Activated T-cell treated with anti-CD3 and anti-CD28 coated beads, Interleukin-2, amount 50 U/mL, for 24 hours (primary cell): ENCODE measurements at places on chromosomes 11 and 22.

- DNase-seq: no peak
These were observed 37.7 kb downstream of the POLD3 start for GRCh38 chr11:74630043-74630442.

DNA sequence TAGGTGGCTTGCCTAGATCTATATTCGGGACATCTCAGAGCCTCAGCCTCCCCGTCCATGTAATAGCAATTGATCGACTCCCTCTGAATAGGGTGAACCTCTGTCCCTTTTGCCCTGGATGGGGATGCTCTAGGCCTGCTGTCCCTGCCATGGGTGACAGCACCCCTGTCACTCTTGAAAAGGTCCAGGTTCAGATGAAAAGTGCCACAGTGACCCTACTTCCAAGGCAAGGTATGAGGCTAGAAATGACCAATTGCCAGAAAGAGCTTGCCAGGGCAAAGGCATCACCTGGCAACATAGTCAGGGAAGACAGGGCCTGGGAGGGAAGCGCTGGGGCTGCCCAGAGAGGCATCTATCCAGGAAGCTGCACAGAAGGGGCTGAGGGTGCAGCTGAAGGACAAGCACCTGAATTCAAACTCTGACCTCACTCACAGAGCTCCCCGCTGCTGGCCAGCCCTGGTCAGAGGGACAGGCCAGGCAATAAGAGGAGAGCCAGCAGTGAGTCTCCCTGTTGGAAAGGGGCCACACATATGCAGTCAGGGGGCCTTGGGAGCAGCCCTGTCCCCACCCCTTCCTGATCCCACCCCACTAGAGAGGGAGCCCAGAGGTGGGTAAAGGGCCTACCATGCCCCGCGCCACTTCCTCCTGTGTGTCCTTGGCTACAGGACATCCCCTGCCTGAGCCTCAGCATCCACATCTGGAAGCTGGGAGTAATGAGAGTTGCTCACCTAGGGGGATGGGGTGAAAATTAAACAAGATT lies 9.0 kb upstream of the APOBEC3A start:
- DNase-seq: peak; percentile 14

GRCh38 chr11:83156996-83157593 lies at the start of gene PCF11:
Gene PCF11, plus strand, starts transcription at chr11:83157131. Its CDS starts 309 bp downstream, at chr11:83157440.
- no peak for DNase-seq

DNA sequence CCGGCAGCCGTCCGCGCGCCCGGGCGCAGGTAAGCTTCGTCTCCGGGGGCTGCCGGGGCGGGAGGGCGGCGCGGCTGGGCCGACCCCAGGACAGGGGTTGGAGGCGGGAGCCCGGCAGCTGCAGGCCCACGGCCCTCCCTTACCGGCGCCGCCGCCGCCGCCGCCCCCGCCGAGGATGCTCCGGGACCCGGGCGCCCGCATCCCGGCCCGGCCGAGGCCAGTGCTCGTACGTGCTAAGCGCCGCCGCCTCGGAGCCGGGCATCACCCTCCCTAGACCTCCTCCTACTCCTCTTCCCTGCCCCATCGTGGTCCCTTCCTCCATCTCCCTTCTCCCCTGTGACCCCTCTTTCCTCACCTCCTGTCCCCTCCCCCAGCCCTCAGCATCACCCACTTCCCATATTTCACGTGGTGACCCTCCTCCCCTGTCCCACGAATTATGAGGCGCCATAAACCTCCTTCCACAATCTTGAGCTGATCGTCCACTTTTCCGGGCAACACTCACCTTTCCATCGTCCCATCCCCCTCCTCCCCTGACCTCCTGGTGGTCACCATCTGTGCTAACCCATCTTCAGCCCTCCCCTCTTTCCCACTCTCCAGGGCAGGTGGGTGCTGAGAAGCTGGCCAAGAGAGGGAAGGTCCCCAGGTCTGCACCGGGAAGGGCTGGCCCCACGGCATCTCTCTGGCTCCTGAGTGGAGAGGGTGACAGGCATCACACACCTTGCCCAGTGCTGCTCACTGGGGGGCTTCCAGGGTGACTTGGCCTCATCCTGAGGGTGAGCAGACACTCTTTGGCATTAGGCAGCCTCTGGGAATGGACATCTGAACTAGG lies 612 bp downstream of the ASPHD2 start:
- DNase-seq: no peak

GRCh38 chr11:59195586-59195985 lies 17.1 kb downstream of the MPEG1 start:
- no peak for DNase-seq

GRCh38 chr11:10303558-10304363 lies 1.1 kb upstream of the ADM start:
- DNase-seq: peak; percentile 59

- DNase-seq: peak; percentile 26
These were observed 39.9 kb downstream of the SGSM3 start for GRCh38 chr22:40410272-40410671.

- DNase-seq: no peak
These were observed 76.1 kb downstream of the SOX6 start for GRCh38 chr11:16280256-16280682.

GRCh38 chr11:10646681-10647355 lies 46.7 kb downstream of the IRAG1 start:
- no peak for DNase-seq

- no peak for DNase-seq
These were observed 119.2 kb downstream of the SPON1 start for GRCh38 chr11:14081581-14082231.
